ENCODE measurements at places on chromosomes 2 and 18. TPM values are rescaled to one million over a fixed set of nuclear protein-coding genes. Genes with fewer than 3 reads are reported as not detected.

Gene ABCB11
- total RNA-seq, result 0.32 TPM

GRCh38 chr18:9210966-9211365 is 74.4 kb downstream of the ANKRD12 start:
- peaks cover 7% of the 10 kb centered on the region for H3K4me1 ChIP-seq
- H3K27ac ChIP-seq, result no peak overlapping the region
- H3K27me3 ChIP-seq, result no peaks in the 10 kb centered on the region
- no peak overlapping the region for H3K4me3 ChIP-seq
- H3K36me3 ChIP-seq, result peaks cover 49% of the 10 kb centered on the region
- no peak for DNase-seq

DNA sequence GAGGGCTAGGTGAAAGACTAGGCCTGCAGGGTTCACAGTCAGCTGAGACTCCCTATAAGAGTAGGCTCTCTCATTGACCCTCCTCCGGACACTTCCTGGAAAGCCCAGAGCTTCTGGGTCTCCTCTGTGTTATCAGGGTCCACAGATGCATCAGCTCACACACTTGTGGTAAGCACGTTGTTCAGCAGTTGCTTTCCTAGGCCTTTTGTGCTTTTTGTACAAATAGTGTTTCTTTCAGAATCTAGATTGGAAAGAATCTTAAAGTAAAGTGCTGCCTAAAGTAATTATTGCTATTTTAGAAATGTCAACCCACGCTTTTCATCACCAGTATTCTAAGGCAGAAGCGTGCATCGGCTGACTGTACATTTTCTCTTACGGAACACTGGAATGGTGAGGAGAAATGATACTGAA is 15.5 kb downstream of the SLC9A2 start:
- H3K4me1 ChIP-seq, result no peaks in the 10 kb centered on the region
- H3K4me3 ChIP-seq, result no peak overlapping the region
- no peak overlapping the region for H3K27ac ChIP-seq
- no peaks in the 10 kb centered on the region for H3K36me3 ChIP-seq
- no peaks in the 10 kb centered on the region for H3K27me3 ChIP-seq
- DNase-seq, result no peak

DNA sequence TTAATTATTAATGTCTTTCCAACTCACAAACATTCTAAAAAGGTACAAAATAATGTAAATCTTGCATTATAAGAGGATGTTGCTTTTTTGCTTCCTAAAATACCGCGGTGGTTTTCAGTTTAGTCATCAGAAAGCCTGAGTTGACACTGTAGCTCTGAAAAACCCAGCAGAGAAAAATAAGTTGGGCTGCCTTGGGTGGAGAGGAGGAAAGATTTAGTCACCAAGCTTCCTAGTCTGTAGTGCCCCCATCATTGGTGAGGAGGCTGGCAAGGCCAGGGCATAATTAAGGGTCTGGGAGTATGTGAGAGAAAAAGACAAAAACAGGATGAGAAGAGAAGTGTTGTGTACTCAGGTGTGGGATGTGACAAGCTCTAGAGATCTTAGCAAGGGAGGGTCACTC is 5.7 kb downstream of the PTPRM start:
- no peaks in the 10 kb centered on the region for H3K36me3 ChIP-seq
- H3K4me3 ChIP-seq, result no peak overlapping the region
- peaks cover 44% of the 10 kb centered on the region for H3K4me1 ChIP-seq
- no peaks in the 10 kb centered on the region for H3K27me3 ChIP-seq

- H3K27ac ChIP-seq, result no peak overlapping the region
- no peak for DNase-seq
Observed at GRCh38 chr2:161427664-161428587, 11.8 kb downstream of the TBR1 start.
